ENCODE measurements at places on chromosomes 4 and X.

DNA sequence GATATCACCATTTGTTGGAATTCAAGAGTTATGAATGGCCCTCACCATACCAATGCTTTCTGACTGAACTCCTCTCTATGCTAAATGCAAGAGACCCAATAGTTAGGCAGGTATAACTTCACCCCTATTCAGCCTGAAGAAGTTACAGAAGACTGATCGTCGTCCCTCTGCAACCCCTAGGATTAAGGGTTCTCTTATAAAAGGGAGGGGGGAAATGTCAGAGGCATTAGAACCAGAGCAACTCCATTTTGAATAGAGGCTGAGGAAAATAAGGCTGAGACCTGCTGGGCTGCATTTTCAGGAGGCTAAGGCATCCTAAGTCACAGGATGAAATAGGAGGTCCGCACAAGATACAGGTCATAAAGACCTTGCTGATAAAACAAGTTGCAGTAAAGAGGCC lies 494.3 kb downstream of the SPRY1 start:
- DNase-seq = no peak

- no peak for DNase-seq
These were observed 9.5 kb downstream of the SRD5A3 start for GRCh38 chr4:55355555-55355954.

DNA sequence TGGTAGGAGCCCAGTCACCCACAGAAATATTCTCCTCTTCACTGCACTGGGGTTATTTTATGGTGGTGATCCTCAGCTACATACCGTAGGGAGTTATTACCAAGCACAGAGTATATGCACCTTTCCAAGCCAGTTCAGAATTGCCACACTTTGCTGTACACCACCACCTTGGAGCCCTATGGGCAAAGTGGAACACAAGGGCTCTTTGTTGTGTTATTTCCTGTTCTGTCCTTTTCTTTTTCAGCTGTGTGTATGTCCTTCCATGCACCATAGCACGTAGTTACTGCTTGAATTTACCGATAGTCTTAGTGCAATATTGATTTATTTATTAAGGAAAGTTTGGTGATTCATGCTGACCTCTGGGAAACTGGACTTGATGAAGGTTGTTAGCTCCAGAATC lies 8.3 kb downstream of the RNF128 start:
- DNase-seq = no peak

DNA sequence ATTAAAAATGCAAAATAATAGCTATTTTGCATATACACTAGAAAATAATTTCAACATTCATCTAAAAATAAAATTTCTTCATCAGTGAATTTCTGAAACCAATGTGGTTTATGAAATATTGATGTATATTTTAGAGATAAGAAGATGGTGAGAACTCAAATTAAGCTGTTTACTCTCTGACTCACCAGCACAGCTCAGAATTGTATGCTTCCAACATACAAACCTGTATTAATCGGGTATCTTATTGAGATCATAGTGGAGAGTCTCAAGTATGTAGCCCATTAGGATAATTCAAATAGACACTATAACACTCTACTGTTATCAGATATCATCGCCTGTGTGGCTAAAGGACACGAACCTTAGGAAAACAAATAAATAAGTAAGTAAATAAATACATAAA lies 899.5 kb upstream of the INTU start:
- DNase-seq = no peak

DNA sequence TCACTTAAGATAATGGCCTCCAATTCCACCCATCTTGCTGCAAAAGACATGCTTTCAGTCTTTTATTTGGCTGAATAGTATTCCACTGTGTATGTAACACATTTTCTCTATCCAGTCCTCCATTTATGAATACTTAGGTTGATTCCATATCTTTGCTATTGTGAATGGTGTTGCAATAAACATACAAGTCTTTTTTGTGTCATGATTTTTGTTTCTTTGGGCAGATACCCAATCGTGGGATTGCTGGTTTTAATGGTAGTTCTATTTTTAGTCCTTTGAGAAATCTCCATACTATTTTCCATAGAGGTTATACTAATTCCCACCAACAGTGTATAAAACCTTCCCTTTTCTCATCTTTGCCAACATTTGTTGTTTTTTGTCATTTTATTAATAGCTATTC lies 180.9 kb downstream of the SMIM20 start:
- DNase-seq = no peak

DNA sequence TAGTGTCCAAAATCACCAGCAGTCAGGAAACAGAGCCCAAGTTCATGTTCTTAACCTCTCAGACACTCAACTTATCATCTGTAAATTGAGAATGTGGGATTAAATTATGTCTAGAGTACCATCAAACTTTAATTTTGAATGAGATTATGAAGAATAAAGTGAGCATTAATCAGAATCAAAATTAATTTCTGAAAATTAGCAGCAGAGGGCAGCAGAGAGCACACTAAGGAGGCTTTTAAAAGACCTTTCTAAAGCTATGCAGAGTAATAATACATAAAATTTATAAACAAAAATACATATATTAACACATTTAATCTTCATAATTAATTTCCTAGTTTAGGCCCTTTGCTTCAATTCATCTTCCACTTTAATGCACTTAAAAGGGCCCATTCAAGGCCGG lies 7.1 kb downstream of the TASL start:
- no peak for DNase-seq

GRCh38 chr4:55736605-55737183 lies 82.9 kb upstream of the EXOC1L start:
- no peak for DNase-seq

DNA sequence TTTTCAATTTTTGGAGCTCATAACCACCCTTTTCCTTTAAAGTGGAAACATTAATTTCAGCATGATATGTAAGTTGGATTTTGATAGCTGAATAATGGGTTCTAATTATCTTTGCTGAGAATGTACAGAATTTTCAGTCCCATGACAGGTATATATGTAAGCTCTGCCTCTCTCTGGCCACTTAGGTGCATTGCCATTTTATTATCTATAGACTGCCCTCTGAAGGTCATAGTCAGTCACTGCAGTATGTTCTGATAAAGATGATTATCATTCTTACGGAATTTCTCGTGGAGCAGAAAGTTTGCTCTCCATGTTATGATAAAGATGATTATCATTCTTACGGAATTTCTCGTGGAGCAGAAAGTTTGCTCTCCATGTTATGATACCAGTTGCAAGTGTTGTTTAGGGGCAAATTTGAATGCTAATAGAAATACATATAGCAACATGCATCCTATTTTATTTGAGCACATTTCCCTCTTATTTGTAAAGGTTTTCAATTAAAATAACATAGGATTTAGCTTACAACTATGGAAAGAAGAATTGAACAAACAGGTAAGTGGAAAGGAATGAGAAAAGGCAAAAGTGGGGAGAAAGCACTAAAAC lies 10.4 kb downstream of the AFP start:
- no peak for DNase-seq

DNA sequence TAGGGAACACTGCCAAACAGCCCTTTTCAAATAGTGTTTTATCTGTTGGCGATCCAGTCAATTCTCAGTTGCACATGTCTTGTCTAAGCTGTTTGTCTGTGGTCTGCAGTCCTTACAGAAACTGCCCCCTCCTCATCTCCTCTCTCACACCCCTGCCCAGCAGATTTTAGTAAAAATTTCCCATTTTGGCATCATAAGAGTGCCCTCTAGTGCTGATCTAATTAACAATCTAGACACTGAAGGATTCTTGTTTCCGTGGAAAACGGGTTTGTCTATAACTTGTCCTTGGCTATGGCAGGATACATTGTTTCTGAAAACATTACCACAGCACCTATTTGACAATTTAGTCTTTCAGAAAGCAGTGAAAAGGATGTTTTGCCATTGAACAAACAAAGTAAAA lies 227.2 kb upstream of the MBNL3 start:
- DNase-seq = no peak

GRCh38 chr4:6322761-6323566 lies 53.3 kb downstream of the WFS1 start:
- DNase-seq = no peak

DNA sequence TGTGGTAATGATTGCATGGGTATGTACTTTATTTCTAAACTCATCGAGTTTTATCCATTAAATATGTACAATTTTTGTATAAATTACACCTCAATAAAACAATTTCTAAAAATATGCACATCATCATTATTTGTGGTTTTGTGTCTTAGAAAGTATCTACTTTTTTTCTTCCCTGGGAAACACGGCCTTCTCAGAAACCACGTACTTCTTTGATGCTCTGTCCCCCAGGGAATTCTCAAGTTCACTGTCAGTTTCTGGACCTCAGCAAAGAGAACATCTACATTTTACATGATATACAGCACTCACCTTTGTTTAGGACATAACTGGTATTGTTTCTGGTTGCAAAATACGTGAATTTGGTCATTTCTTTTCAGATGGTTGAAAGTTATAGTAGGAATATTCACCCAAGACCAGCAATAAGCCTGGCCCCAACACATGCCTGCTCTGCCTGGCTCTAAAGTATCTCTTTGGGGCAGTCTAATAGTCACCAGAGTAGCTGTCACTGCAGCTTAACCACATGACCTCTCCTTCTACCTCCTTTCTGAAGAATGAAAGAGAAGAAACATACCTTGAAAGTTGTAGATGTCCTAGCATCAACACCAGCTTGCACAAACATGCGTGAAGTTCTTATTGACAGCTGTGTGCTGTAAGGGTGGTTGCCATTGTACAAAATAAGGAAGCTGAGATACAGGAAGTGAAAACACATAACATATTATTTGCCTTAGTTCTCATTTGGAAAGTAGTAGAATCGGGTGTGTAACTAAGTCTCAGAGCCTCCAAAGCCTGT lies 48.4 kb upstream of the SPANXN4 start:
- DNase-seq = no peak

DNA sequence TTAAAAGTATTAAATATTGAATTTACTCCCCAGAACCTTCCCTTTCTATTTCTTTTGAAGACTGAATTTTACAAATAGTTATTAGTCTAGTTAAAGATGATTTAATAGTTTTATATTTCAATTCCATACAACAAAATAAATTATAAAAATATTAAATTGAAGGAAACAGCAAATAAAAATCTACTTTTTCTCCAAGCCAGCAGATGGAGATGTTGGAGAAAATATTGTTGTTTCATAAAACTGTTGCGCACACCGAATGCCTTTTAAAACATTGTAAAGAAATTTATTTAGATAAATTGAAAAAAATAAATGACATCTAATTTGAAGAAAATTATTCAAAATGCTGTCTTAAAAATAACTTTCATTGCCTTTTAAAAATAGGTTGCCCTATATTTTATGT lies 5.5 kb downstream of the GRIA2 start:
- no peak for DNase-seq

- no peak for DNase-seq
These were observed 93.3 kb downstream of the TMEM47 start for GRCh38 chrX:34563804-34564203.

GRCh38 chrX:56762707-56763555 lies 33.9 kb downstream of the NBDY start:
- no peak for DNase-seq
